Spinal cord (tissue), 10 donors: ENCODE measurements at places on chromosomes 4 and X. TPM values are rescaled to one million over a fixed set of nuclear protein-coding genes. Genes with fewer than 3 reads are reported as not detected.

Gene UNC5C
- 28.3 TPM for total RNA-seq

GRCh38 chrX:41877167-41877566 is 46.2 kb downstream of the CASK start:
- H3K4me1 ChIP-seq, result no peaks in the 10 kb centered on the region
- H3K27ac ChIP-seq, result no peak overlapping the region
- peak; percentile 38 for DNase-seq

Gene DRD5
- 2.2 TPM for total RNA-seq

GRCh38 chr4:67608027-67608426 is 49.5 kb downstream of the STAP1 start:
- H3K4me3 ChIP-seq, result no peak overlapping the region
- DNase-seq, result no peak
- H3K36me3 ChIP-seq, result no peaks in the 10 kb centered on the region
- no peaks in the 10 kb centered on the region for H3K27me3 ChIP-seq

GRCh38 chr4:174066611-174067205 is 216.8 kb downstream of the FBXO8 start:
- no peak overlapping the region for H3K27ac ChIP-seq
- H3K4me1 ChIP-seq, result no peaks in the 10 kb centered on the region
- no peaks in the 10 kb centered on the region for H3K36me3 ChIP-seq
- H3K27me3 ChIP-seq, result no peaks in the 10 kb centered on the region
- H3K4me3 ChIP-seq, result no peak overlapping the region

GRCh38 chr4:4639370-4639769 is 97.5 kb upstream of the STX18 start:
- no peak overlapping the region for H3K4me3 ChIP-seq
- no peak for DNase-seq
- no peaks in the 10 kb centered on the region for H3K36me3 ChIP-seq
- no peaks in the 10 kb centered on the region for H3K27me3 ChIP-seq

Gene SASH3
- total RNA-seq, result 4.8 TPM

DNA sequence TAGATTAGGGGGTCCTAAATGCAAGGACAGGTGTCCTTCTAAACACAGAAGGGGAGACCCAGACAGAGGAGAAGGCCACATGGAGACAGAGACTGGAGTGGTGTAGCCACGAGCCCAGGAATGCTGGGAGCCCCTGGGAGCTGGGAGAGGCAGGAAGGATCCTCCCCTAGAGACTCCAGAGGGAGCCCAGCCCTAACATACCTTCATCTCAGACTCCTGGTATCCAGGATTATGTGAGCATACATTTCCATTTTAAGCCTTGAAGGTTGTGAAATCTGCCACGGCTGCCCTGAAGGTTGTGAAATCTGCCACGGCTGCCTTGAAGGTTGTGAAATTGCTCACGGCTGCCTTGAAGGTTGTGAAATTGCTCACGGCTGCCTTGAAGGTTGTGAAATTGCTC is 148.4 kb downstream of the ASMT start:
- H3K4me1 ChIP-seq, result peaks cover 7% of the 10 kb centered on the region
- no peak for DNase-seq
- H3K27me3 ChIP-seq, result no peaks in the 10 kb centered on the region
- no peak overlapping the region for H3K27ac ChIP-seq
- H3K4me3 ChIP-seq, result no peak overlapping the region

- H3K4me1 ChIP-seq, result peaks cover 44% of the 10 kb centered on the region
- peak overlapping the region; percentile 75 for H3K27ac ChIP-seq
- peaks cover 2% of the 10 kb centered on the region for H3K27me3 ChIP-seq
- H3K36me3 ChIP-seq, result peaks cover 29% of the 10 kb centered on the region
- peak overlapping the region; percentile 63 for H3K4me3 ChIP-seq
Measured at GRCh38 chr4:2058264-2059045, 672 bp upstream of the NAT8L start.

DNA sequence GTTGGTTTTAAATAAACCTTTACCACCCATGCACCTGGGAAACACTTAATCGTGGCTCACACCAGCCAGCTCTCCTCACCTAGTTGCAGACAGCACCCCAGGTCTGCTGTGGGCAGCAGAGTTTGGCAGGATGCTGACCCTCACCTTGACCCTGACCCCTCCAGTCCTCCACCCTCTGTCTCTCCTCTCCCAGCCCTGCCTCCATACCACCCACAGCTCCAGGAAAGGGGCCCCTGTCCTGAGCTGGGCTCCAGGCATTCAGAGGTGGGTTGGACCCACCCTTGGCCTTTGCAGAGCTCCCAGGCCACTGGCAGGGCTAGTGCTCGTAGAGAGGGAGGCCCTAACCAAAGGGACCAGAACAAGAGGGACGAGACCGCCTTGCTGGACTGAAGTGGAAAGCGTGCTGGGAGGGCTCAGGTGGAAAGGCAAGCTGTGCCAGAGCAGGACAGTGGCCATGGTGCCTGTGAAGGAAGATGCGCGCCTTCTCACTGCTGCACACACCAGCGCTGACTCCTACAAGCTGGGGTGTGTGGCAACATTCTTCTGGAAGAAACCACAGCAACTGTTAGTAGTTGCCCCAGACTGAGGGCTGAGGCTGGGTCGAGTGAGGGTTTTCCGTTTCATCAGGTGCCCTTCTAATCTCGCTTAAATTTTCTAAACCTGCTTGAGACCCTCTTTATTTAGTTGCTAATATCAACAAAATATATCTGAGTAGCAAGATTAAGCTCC is 10.7 kb upstream of the S100P start:
- H3K4me1 ChIP-seq, result no peaks in the 10 kb centered on the region
- H3K27ac ChIP-seq, result no peak overlapping the region
- no peak overlapping the region for H3K4me3 ChIP-seq
- H3K36me3 ChIP-seq, result peaks cover 34% of the 10 kb centered on the region

GRCh38 chrX:46812445-46812844 is 24.4 kb upstream of the RP2 start:
- no peaks in the 10 kb centered on the region for H3K27me3 ChIP-seq
- DNase-seq, result no peak

Gene FAT1
- 217 TPM for total RNA-seq

- H3K4me1 ChIP-seq, result peaks cover 4% of the 10 kb centered on the region
- peak; percentile 14 for DNase-seq
- H3K4me3 ChIP-seq, result peak overlapping the region; percentile 77
- no peaks in the 10 kb centered on the region for H3K36me3 ChIP-seq
- peak overlapping the region; percentile 90 for H3K27ac ChIP-seq
- H3K27me3 ChIP-seq, result no peaks in the 10 kb centered on the region
Measured at GRCh38 chrX:23742174-23742696, 841 bp downstream of the ACOT9 start.

DNA sequence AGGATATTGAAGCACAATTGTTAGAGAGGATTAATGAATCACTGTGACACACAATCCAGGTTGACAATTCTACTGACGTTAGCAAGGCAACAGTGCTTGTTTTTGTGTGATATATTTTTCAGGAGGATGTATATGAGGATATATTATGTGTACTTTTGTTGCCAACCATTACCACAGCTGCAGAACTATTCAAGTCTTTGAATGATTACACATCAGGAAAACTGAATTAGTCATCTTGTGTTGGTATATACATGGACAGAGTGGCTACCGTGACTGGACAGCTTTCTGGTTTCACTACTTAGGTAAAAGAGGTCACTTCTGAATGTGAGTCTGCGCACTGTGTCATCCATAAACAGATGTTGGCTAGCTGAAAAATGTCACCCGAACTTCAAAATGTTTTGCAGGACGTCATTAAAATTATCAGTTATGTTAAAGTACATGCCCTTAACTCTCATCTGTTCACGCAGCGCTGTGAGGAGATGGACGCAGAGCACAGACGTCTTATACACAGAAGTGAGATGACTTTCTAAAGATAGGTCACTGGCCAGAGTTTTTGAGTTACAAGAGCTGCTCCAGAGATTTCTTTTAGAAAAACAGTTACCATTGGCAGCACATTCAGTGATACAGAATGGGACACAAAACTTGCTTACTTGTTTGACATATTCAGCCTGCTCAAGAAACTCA is 69.0 kb downstream of the MRPL1 start:
- H3K4me3 ChIP-seq, result no peak overlapping the region
- no peaks in the 10 kb centered on the region for H3K27me3 ChIP-seq
- H3K4me1 ChIP-seq, result no peaks in the 10 kb centered on the region
- no peak for DNase-seq
- H3K27ac ChIP-seq, result no peak overlapping the region
- no peaks in the 10 kb centered on the region for H3K36me3 ChIP-seq

Gene ADRA2C
- total RNA-seq, result 7.5 TPM

DNA sequence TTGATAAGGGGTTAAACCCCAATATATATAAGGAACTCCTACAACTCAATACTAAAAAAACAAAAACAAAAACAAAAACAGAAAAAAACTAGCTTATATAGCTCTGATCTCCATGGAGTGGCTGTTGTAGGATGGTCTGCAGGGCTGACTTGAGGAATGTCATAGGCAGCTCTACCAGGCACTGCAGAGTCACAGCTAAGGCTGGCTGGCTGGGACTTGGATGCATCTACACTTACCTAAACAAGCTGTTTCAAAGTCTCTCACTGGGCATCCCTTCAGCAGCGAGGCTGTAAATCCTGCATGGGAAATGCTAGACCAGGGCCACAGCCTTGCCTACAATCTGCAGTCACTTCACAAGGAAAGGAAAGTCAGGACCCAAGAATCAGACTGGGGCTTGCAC is 61.3 kb downstream of the HOPX start:
- no peak overlapping the region for H3K27ac ChIP-seq
- H3K4me3 ChIP-seq, result no peak overlapping the region
- no peaks in the 10 kb centered on the region for H3K27me3 ChIP-seq
- no peaks in the 10 kb centered on the region for H3K36me3 ChIP-seq
- H3K4me1 ChIP-seq, result no peaks in the 10 kb centered on the region

Gene TMSB15A
- 37.7 TPM for total RNA-seq

Gene CXorf51A
- not detected for total RNA-seq
